ENCODE measurements at places on chromosomes 3 and 15. TPM values are rescaled to one million over a fixed set of nuclear protein-coding genes. Genes with fewer than 3 reads are reported as not detected.

DNA sequence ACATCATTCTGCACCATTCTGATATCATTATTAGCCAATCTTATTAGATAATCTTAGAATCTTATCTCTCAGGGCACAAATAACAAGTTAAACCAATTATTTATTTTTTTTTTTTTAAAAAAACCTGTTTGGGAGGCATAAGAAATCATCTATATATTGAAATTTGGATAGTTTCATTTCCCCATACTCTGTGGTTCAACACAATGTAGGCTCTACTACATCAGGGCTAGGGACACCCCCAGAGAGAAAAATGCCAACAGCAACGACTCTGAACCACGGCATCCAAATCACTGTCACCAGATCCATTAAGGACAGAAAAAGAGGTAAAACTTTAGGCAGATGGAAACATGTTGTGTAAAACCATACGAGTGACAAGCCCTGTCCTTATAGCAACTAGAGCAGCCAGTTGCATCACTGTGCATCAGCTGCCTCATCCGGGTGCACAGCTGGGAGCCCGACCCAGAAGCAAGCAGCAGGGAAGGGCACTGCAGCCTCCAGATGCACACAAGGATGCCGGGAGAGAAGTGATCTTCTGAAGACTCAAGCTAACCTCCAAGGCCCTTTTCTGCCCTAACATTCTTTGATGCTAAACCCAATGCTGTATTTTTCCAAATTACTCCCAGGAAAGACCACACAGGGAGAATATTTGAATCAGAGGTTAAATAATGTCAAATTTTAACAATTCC lies 381.1 kb downstream of the CTNNB1 start:
- DNase-seq, result no peak

DNA sequence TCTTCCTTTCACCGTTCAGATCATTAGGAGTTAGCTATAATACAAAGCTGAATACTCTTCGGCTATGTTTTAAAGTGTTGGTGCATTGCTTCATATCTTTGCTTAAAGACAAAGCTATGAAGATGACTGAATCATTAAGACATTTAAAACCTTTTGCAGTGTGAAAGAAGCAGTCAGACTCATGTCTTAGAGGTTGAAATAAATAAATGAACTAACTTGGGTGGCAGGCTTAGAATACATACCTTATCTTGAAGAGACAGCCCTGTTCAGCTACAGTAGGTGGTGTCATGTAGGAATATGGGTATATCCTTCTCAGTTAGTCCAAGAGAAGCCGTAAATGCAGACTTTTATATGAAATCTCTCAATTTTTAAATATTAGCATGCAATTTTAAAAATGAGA lies 63.4 kb downstream of the OPA1 start:
- no peak for DNase-seq

GRCh38 chr3:156630773-156631093 lies 43.7 kb upstream of the TIPARP start:
- DNase-seq, result peak; percentile 35

Gene NR2E3
- not detected for total RNA-seq

Gene TGM4
- total RNA-seq, result 0.17 TPM

DNA sequence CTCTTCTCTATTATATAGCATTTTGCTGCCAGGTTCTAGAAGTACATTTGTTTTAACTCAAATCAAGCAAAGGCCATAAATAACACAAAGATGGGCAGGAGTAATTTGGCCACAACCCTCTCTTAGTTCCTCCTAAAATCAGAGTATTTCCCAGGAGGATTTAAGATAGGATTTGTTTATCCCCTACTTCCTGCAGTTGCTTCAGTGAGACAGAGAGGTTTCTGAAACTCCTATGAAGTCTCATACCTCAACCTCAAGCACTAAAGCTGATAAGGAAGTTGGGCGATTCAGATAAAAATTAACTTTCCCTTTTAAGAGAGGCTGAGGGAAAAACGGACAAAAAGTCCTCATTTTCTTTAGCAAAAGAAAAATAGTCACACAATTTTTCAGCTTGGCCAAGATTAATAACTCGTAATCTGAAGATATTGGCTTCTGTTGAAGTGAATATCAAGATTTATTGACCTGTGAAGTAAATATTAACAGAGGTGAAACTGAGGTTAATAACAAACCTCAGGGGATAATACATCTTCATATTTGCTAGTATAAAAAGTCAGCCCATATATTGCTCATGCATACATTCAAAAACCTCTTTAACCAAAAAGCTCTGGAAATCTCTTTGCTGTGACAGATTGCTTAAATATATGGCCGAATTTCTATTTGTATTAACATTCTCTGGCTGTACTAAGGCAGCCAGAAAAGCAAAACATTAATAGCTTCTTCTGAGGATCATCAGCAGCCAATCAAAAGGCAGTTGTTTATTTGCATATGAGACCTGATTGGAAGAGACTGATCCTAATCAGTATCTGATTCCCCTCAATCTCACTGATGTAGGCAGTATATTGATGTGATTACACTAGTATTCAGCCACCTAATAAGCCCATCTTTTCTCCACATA lies 90.6 kb upstream of the GADL1 start:
- no peak for DNase-seq

Gene PCLAF
- 61.5 TPM for total RNA-seq

GRCh38 chr3:197907196-197907595 lies 42.8 kb upstream of the RPL35A start:
- DNase-seq, result no peak

DNA sequence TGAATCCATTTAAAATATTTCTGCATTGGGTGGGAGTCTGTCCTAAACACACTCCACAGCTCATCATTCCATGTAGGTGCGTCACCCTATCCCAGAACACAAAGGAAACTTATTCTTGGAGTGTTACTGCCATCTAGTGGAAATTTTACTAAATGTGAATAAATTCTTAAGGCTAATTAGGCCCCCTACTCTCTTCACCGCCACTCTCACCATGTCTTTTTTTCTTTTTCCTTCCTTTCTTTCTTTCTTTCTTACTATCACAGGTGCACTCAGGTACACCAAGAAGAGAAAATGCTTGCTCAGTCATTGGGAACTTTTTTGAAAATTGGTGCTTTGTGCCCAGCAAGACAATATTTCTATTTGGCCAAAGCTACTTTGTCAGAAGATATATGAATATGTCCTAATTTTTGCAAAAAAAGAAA lies 26.4 kb upstream of the ATP8B4 start:
- DNase-seq, result peak; percentile 82

DNA sequence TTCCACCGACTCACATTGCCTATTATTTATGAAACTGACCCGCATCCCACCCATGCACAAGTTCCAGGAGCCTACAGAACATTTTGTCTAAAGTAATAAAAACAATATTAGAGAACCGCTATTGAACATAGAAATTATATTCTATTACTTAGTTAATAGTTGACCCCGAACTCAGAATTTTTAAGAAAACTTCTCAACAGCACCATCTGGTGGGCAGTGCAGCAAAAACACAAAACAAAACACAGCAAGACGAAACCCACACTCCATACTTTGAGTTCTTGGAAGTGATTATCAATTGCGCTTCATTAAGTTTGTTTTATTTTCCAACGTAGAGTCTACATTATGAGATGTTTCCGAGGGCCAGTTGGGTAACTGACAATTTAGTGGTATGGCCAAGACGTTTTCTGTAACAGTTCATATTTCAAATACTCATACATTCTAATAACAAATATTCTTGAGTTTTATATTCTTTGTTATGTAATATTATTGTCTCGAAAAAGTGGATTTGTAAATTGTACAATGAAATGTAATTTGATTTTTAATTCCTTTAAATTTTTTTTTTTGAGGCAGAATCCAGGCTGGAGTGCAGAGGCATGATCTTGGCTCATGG lies 24.0 kb upstream of the C3orf70 start:
- DNase-seq, result peak; percentile 22

Gene NEK10
- 0.29 TPM for total RNA-seq

Gene GOLGA8J
- not detected for total RNA-seq

GRCh38 chr15:93020976-93021772 lies 67.8 kb downstream of the RGMA start:
- no peak for DNase-seq

Gene UBR1
- 24.5 TPM for total RNA-seq

Gene MSL2
- total RNA-seq, result 5.1 TPM

Gene PROS1
- total RNA-seq, result 5.9 TPM

DNA sequence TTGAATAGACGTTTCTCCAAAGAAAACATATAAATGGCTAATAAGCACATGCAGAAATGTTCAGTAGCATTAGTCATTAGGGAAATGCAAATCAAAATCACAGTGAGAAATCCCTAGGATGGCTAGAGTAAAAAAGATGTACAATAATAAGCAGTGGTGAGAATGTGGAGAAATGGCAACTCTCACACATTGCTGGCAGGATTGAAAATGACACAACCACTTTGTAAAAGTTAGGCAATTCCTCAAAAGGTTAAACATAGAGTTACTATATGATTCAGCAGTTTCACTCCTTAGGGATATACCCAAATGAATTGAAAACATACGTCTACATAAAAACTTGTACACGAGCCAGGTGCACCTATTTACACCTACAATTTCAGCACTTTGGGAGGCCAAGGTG lies 108.7 kb downstream of the ITPR1 start:
- DNase-seq, result no peak

Gene KNG1
- total RNA-seq, result not detected

Gene TTC21A
- total RNA-seq, result 1.3 TPM

GRCh38 chr15:38299216-38299615 lies 46.6 kb downstream of the SPRED1 start:
- peak; percentile 45 for DNase-seq

- DNase-seq, result no peak
Measured at GRCh38 chr15:25244731-25245585, 193.9 kb downstream of the UBE3A start.

Gene CMTM7
- total RNA-seq, result 12.4 TPM

Gene GOLGA6D
- not detected for total RNA-seq

Gene RAB6B
- total RNA-seq, result 1.4 TPM

Gene CPLX3
- not detected for total RNA-seq

DNA sequence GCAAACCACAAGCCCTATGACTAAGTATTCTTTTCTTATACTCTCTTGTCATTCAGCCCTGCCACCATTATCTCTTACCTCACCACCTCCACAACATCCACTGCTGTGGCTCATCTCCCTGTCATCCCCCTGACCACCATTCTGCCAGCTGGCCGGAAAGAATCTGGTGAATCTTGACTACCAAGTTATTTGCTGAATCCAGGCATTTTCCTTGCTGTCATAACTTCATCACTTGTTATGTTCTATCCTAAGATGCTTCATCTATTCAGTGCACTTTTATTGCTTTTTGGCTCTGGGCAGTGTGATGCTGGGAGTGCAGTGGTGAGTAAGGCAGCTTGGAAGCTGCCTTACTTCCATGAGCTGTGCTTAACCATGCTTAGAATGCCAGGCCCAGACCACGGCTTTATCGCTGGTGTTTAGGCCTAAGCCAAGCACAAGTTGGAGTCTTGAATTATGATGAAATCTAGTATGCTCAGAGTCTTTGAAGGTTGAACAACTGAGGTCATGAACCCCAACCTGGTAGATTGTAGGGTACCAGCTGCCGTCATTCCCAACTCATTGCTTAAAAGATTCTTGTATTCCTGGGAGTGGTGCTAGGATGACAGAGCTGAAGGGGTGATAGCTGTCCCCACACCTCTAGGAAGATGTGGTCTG lies 27.0 kb upstream of the APH1B start:
- DNase-seq, result peak; percentile 73

DNA sequence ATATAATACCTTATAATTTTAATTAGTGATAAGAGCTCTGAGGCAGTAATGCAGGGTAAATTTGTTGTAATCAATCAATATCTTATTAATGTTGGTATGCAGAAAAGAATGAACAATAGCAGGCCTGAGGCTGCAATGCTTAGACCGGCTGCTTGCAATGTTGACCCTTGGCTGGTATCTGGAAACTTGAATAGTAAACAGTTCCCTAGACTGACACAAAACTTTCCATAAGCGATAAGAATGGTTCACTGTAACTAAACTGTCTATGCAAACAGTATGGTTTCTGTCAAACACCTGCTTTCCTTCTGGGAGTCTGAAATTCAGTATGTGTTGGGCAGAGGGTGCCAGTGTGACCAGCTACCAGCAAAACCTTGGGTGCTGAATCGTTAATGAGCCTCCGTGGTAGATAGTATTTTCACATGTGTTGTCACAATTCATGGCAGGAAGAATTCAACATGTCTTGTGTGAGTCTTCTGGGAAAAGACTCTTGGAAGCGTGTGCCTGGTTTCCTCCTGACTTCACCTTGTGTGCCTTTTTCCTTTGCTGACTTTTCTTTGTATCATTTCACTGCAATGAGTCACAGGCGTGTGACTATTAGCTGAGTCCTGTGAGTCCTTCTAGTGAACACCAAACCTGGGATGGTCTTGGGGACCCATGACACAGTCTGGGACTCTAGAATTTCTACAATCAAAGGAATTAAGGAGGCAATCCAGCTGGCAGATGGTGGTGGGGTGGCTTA lies 30.7 kb upstream of the CLRN1 start:
- DNase-seq, result peak; percentile 62

Gene ST3GAL6
- total RNA-seq, result 1.2 TPM

DNA sequence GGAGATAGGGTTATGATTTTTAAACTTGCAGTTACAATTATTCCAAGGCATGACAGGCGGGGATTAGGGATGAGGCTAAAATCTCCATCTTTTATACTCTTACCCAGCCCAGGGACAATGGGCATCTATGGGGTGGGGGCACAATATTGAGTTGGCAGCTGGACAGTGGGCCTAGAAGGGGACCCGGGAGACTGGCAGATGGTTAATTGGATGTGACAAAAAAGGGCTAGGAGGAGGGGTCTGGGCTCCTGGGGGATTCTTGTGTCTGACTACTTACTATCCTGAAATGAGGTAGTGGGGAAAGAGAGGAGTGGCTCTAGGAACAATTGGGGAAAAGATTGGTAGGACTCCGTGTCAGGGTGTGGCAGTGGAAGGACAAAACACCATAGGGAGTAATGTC lies 53.0 kb upstream of the ROPN1 start:
- DNase-seq, result no peak

Gene LRRN1
- total RNA-seq, result not detected

DNA sequence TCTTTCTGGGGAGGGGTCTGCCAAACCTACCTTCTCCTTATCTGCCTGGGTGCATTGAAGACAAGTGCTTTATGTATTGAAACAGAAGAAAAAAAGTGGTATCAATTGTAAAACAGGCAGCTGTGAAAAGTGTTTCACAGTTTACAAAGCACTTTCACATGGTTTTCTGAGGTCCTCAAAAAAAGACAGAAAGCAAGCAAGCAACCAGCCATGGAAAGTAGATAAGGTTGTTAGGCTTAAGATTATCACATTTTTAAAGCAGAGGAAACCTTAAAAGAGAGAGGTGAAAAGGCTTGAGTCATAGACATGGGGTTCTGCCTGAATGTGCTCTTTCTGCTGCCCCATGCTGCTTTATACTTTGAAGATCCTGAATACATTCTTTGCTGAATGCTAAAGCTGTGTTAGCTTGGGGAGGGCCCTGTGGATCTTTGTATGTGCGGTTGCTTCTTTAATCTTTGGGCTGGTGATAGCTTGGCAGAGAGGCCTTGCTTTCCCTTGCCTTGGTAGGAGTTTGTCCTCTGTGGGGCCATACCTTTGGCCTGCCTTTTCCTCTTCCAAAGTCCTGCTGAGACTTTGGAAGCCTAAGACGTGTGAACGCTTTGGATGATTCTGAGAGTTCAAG lies 2.6 kb downstream of the SMAD3 start:
- no peak for DNase-seq

Gene A4GNT
- not detected for total RNA-seq

Gene PIF1
- total RNA-seq, result 26.6 TPM

GRCh38 chr15:33975022-33975565 lies 6.8 kb downstream of the CHRM5 start:
- DNase-seq, result no peak

Gene ZNF501
- 1.3 TPM for total RNA-seq

GRCh38 chr15:64004587-64004986 lies 41.7 kb downstream of the DAPK2 start:
- DNase-seq, result peak; percentile 63

- no peak for DNase-seq
Measured at GRCh38 chr3:52404391-52404790, 40.5 kb downstream of the SEMA3G start.

Gene SLC22A13
- total RNA-seq, result 0.91 TPM

Gene MYO5A
- total RNA-seq, result 60.8 TPM

Data from Daoy (cell line).